ENCODE measurements at places on chromosomes 2 and 18. TPM values are rescaled to one million over a fixed set of nuclear protein-coding genes. Genes with fewer than 3 reads are reported as not detected.

DNA sequence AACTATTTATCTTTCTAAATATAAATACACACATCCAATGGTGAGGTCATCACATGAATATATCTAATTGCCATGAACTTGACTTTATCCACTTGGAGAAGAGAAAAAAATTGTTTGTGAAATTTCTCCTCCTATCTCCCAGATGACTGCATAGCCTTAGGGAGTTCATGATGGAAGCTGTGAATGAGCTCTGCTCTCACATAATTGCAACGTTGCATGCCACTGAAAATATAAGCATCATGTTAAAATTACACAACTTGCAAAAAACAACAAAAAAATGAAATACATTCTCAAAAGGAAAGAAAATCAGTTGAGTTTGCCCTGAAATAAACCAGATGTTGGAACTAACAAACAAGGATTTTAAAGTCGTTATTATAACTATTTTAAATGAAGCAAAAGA lies 50.6 kb upstream of the OSR1 start:
- DNase-seq: no peak

The SLC66A2 gene
- total RNA-seq: 11.3 TPM

- DNase-seq: no peak
Observed at GRCh38 chr18:38923126-38923525, 1357.5 kb upstream of the CELF4 start.

DNA sequence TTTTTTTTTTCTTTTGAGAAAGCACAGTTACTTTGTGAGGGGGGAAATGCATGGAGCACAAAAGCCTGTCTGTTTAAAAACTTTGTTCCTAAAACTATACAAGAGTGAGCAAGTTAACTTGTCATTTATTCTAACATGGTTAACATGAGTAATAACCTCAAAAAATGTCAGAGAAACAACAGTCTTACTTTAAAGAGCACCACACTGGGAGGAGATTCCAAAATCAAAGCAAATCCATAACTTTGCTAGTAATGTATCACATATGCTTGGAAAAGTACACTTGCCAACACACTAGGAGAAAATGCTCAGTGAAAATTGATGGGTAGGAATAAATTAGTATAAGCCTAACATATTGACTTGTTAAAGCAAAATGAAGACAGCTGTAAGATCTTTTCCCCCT lies 157.1 kb downstream of the PRPF40A start:
- no peak for DNase-seq

Data from Daoy (cell line).